ENCODE measurements at places on chromosomes 16 and 17.

- peak; percentile 94 for DNase-seq
Measured at GRCh38 chr17:1577182-1577581, 14.6 kb upstream of the PITPNA start.

- no peak for DNase-seq
Measured at GRCh38 chr16:48113001-48113400, 42.8 kb downstream of the ABCC12 start.

DNA sequence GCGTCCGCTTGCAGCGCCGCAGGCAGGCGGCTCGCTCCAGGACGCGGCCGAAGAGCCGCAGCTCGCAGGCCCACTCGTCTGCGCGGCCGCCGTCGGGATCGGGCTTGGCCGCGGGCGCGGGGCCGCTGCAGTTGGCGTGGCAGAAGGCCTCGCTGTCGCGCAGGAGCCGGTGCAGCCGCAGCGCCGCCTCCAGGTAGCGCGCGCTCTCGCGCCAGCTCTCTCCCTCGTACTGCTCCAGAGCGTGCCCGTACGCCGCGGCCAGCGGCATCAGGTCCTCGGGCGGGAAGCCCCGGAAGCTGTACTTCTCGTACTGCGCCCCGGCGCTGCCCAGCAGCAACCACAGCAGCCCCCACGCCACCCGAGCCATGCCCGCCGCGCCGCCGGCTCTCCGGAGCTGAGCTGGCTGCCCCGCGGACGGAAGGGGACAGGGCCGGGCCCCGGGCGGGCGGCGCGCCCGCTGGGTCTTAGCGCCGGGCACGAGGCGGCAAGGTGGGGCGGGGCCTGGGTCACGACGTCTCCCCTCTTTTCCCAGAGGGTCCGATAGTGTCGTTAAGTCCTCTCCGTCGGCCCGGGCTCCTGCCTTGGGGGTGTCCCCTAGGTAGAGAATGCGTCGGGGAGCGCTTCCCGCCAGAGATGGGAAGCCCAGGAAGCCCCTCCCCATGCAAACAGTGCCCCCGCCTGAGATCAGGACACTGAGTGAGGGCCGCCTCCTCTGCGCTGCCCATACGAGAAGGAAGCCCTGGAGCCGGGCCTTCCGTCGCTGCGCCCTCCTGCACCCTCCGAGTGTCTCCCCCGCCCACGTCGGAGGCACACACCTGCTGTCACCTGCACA is at the start of gene P3H4:
Gene P3H4, minus strand, starts transcription at position 401 of the 832 bp plus-strand sequence. Its CDS starts 34 bp downstream, at position 367.
- DNase-seq: no peak

DNA sequence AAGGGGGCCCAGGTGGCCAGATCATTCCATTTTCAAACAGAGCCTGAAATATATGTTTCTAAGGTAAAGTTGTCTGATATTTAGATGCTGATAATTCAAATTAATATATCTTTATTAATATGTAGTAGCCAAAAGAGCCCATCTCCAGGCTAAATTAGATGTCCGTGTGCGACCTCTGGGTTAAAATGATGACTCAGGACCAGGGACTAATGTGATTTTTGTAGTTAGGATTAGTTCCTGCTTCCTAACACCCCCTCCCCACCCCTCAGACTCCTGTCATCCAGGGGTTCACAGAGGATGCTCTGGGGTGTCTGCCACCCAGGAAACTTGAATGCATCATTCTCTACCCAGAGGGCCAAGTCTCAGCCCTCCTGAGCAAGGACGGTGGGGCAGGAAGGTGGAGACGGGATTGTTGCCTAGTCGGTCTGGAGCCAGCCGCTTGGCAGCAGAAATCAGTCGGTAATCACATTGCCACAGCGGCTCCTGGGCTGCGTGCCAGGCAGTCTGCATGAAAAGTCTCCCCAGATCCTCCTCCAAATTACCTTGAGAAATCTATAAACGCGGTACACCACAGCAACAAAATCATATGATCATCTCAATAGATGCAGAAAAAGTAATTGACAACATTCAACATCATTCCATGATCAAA is 29.8 kb downstream of the CNGB1 start:
- DNase-seq: no peak

DNA sequence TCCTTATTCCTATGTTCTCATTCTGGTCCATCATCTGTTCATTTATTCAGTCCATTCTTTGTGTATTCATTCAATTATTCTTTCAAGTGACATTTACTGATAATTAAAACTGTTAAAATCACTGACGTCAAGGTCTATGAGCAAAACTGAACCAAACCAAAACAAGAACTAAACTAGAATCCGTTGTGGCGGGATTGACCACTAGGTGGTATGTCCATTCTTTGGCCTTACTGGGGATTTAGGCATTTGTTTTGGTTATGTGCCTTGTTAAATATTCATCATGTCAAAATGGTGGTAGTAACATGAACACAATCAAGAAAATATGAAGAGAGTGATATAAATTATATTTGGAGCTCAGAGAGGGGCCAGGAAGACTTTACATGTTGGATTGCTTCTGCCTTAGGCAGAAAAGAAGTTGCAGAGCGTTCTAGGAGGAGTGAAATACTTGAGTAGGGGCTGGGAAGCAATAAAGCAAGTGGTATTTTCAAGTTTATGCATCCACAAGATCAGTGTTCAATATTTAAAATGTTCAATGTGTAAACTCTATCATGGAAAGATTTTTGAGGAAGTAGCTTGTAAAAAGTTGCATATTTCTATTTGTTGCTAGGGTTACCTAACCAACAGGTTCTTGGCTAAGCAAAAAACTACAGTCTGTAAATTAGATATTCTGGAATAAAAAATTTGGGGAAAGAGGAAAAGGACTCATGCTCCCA is 129.0 kb downstream of the CDH13 start:
- no peak for DNase-seq

GRCh38 chr16:79997257-79997656 is 396.7 kb upstream of the MAF start:
- DNase-seq: no peak

GRCh38 chr16:58654560-58655214 is 25.1 kb upstream of the CNOT1 start:
- DNase-seq: no peak

DNA sequence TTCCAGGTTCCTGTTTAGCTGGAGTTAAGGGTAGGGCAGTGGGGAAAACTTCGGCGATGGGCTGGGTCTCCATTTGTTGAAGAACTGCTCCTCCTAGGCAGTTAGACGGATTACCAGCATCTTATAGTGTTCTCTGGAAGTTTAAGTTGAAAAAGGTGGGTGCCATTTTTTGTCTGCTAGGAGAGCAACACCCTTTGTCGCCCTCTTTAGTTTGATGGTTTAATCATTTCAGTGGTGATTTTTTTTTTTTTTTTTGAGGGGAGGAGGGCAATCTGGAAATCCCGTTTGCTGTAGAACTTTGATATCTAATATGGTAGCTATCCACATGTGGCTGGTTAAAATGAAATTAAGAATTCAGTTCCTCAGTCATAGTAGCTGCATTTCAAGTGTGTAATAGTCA is 4.1 kb downstream of the UBFD1 start:
- DNase-seq: no peak

DNA sequence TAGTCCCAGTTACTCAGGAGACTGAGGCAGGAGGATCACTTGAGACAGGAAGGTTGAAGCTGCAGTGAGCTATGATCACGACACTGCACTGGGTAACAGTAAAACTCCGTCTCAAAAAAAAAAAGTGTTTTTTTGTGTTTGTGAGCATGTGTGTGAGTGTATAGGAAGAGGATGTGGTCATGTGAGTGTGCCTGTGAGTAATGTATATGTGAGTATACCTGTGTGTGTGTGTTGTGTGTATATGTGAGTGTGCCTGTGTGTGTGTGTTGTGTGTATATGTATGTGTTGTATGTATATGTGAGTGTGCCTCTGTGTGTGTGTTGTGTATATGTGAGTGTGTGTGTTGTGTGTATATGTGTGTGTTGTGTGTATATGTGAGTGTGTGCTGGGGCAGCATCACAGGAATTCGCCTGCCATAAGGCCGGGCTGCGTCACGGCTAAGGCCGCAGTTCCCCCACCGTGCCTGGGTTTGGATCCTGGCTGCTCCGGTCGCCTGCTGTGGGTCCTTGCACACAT is 21.4 kb upstream of the NPTX1 start:
- no peak for DNase-seq

DNA sequence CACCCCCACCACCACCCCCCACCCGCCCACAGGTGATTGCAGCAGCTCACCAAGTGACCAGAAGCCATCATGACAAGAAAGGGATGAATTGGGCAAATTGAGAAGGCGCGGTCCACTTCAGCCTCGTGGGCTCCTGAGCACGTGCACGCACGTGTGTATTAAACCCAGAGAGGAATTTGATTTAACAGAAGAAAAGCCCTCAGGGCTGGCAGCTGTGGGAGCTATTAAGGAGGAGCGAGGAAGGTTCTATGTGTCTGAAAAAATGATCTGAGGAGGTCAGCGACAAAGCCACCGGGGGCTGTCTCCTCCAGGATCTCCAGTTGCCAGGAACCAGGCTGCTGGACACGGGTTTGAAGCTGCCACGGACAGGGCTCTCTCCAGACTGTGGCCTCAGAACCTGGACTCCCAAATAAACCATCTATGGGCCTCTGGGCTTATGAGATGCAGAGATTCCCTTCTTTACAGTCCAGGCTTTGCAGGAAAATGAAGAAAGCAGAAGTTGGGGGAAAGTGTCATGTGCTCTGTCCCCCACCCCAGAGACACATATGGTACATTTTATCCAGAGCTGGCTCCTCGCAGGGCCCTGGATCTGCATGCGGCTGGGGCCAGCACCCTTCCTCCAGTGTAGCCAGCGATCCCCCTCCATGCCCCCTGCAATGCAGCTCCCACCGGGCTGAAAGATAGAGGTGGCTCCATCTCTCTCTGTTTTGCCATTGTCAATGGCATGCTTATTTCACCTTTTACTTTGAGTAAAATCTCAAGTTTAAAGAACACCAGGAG is 219.7 kb upstream of the RPL38 start:
- no peak for DNase-seq

GRCh38 chr17:49214676-49215360 is 4.3 kb downstream of the ABI3 start:
- no peak for DNase-seq

DNA sequence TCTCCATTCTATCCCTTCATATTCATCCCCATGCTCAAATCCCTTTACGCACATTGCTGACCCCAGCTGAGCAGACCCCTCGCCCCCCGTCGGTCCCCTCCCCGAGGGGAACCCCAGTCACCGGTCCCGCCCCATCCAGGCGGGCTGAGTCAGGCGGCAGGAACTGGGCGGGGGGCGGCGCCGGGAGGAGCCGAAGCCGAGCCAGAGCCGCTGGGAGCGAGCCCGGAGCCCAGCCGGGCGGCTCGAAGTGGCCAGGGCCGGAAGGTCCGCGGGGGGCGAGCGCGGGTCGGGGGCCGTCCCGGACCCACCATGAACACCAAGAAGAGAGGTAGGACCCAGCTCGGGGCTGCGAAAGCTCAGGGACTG is 8.6 kb downstream of the RIPOR1 start:
- DNase-seq: no peak

DNA sequence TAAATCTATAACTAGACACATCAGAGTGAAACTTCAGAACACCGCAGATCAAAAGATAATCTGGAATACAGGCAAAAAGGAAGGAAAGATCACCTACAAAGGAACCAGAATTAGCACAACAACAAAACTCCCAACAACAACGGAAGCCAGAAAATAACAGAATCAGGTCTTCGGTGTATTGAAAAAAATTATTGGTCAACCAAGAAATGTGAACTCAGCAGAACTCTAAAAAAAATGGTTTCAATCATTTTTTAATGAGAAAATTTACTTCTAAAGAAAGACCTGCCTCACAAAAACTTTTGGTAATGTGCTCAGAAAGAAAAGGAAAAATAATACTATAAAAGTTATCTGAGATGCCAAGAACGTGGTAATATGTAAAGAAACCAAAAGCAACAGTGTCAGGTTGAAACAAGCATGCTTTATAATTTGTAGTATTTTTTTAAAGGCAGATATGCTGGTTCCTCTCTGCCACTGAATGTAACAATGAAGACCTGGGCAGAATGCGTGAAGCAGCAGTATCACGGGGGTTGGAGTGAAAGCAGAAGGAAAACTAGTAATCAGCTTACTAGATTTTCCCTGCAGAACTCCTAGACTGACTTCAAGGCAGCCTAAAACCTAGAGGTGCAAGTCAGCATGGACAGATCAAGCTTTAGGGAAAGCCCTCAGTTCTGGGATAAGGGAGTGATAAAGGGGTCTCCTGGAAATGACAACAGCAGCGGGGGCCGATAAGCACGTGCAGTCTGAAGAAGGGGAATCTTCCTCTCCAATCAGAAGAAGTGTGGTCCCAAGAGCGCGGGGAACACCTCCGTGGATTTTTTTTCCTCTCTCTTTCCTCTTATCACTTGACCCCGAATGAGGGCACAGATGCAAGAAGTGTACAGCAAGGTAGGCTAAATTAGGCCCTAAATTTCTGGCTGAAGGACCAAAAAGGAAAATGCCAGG is 80.9 kb upstream of the TEKT1 start:
- DNase-seq: no peak

GRCh38 chr17:63598281-63598680 is 2.4 kb upstream of the TACO1 start:
- DNase-seq: no peak

- DNase-seq: no peak
Measured at GRCh38 chr16:27315333-27316037, 1.7 kb downstream of the IL4R start.

DNA sequence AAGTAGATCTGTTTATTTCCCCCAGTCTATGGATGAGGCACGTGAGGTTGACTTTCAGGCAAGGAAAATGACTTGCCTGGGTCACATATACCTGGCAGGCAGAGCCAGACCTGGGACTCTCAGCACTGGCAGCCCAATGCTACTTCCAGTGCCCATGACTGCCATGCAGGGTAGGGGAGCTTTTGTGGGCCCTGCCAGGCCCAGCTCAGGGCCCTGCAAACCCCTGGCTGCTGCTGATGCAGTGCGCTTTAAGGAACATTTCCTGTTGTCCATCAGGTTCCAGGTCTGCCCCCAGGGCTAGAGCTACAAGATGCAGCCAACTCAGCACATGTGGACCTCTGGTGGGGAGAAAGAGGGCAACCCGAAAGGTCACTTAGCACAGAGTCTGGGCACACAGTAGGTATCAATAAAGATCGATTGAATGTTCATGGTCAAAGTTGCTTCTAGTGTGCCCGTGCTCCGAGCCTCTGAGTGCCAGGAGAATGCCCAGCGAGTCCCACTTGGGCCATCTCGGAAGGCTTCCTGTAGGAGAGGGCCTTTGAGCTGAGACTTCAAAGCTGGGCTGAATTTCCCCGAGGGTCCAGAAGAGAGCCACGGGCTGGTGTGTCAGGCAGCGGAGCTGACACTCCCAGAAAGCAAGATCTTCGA is 513 bp upstream of the TBX21 start:
- no peak for DNase-seq

GRCh38 chr17:9767432-9767991 is 23.9 kb downstream of the DHRS7C start:
- no peak for DNase-seq

GRCh38 chr17:64635647-64636305 is 26.3 kb downstream of the SMURF2 start:
- DNase-seq: no peak

DNA sequence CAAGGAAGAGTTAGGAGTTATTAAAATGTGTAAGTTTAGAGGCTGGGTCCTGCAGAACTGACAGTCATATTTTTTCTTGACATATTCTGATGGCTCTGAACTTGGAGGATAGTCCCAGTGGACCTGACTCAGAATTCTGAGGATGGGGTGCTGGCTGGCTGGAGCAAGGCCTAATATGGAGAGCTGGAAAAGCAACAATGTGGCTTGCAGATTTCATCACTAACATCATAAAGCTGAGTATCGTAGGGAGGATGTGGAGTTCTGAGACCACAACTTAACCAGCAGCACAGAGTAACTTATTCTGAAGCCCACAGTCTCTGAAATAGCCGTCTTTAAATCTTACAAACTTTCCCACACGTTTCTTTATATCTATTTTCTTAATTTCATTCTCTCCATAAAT is 2.3 kb downstream of the KRTAP1-5 start:
- DNase-seq: no peak

GRCh38 chr16:57751539-57752202 is 16.1 kb downstream of the KATNB1 start:
- no peak for DNase-seq

Data from vagina (tissue), 2 donors.